ENCODE measurements at places on chromosomes 6 and 20.

GRCh38 chr20:51469046-51469445, 73.5 kb downstream of the NFATC2 start:
- no peak for DNase-seq

GRCh38 chr20:33640287-33640686, 21.8 kb upstream of the C20orf144 start:
- DNase-seq, result no peak

DNA sequence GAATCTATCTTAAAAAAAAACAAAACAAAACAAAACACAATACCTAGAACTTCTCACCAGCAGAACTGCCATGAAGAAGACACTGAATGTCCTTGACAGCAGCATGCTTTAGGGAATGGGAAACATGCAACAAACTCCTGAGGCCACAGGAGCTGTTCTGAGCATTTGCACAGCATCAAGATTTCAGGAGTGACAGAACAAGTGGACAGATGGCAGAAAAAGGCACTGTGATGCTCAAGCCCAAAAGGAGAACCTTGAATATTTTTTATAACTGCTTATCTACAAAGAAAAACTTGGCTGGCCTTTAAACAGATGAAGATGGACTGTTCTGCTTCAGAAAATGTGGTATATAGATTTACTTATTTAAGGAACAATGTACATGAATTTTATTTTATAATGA, 158.9 kb downstream of the RALGAPA2 start:
- DNase-seq, result no peak

- no peak for DNase-seq
These were observed 22.9 kb downstream of the TOX2 start for GRCh38 chr20:43937591-43937990.

DNA sequence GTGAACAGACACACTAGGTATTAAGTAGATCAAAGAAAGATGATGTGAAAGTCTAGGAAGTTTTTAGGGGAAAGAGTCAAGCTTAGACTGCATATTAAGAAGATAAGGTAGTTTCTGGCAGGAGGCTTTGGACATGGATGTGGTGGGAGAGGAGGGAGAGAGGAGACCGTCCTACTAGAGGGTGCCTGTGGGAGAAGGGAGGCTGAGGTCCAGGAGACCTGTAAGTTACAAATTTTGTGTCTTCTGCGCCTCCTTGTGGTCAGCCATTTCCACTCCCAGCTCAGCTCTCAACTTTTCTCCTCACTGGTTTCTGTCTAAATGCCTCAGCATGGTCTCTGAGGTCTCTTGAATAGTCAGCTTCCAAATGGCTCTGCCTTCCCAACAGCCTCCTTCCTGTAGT, 193.5 kb downstream of the UNC5CL start:
- DNase-seq, result peak; percentile 26

DNA sequence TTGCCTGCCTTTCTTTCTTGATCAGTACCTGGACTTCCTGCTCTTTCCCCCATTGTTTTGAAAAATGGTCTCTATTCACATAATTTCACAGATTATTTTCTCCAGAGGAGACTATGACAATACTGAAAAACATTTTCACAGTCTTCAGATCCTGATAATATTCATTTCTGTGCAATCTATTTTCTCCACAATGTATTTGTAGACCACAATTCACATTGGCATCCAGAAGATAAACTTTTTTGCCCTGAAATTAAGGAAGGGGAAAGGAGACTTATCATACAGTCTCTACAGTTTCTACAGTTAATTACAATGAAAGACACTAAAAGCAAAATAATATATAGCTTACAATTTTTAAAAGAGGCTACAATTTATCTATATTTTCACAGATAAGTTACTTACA, 18.4 kb downstream of the LCA5 start:
- no peak for DNase-seq

DNA sequence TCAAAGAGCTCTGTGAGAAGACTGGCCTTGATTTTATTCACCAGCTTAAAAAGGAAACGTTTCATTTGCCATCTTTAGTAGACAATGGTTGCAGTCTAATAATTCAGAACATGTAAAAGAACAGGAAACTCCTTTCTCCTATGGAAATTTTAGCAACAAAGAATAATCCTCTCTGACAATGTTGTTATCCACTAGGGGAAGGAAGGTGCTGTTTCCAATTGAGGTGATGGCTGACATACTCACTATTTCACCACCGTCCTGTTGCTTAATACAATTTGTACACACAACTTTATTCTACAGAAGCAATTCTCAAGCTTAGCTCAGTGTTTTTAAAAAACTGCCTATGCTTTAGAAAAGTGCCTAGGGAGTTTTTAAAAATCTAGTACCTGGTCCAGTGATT, 192.7 kb downstream of the ARHGAP18 start:
- no peak for DNase-seq

DNA sequence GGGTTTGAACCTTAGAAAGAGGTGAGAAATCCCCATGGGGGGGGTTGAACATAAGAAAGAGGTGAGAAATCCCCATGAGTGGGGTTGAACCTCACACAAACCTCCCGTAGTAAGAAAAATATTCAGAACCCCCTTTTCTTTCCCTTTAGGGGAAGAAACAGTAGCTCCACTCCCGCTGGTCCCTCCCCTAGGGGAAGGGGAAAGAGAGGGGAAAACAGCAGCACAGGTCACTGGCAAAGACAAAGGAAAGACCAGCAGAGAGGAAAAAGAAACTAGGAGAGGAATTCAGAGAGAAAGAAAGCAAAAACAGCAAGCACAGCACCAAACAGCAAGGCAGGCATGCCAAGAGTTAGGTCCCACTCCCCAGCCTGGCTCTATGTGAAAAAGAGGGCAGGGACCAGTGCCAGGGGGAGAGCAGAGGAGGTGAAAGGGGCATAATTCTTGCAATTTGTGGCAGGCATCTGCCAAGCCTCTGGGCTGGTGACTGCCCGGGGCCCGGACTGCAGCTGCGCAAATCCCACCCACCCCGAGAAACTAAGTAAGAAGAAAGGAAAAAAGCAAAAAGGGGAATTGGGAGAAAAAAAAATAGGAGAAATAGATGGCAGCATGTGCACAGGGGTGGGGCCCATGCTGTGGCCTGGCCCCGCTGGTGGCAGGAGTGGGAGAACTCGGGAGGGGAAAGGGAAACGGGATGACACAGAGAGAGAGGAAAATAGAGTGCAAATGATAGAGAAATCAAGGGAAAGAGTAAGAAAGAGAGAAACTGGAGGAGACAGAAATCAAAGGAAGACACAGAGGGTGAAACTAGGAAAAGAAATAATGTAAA, 15.1 kb upstream of the GOPC start:
- no peak for DNase-seq

GRCh38 chr6:137830511-137830911, 36.5 kb upstream of the TNFAIP3 start:
- no peak for DNase-seq

DNA sequence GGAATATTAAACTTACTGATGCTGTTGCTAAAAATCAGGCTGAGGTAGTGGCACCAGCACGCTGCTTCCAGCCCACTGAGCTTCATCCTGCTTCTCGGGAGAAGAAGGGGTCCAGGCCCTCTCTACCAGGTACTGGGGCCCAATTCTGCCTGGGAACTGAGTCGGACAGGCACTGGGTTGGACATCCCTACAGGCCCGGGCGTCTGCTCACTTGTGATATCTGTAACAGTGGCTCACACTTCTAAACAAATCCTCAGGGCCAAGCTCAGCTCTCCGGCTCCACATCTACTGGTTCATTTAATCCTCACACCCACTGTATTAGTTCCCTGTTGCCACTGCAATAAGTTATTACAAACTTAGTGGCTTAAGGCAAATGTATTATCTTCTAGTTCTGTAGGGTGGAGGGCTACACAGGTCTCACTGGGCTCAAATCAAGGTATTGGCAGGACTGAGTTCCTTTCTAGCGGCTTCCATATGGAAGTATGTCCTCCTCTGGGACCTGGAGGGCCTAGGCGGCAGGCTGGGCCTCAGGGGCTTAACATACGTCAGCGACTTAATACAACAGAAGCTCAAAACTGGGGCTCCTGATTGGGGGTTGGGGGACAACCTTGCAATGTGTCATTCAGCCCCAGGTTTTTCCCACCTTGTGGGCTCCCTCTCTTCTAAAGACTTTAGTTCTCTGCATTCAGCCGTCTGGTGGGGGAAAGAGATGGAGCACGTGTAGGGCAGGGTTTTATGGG, 1.6 kb upstream of the KCNK15 start:
- DNase-seq, result no peak

- DNase-seq, result no peak
These were observed 12.3 kb upstream of the FAM110A start for GRCh38 chr20:821046-821730.

DNA sequence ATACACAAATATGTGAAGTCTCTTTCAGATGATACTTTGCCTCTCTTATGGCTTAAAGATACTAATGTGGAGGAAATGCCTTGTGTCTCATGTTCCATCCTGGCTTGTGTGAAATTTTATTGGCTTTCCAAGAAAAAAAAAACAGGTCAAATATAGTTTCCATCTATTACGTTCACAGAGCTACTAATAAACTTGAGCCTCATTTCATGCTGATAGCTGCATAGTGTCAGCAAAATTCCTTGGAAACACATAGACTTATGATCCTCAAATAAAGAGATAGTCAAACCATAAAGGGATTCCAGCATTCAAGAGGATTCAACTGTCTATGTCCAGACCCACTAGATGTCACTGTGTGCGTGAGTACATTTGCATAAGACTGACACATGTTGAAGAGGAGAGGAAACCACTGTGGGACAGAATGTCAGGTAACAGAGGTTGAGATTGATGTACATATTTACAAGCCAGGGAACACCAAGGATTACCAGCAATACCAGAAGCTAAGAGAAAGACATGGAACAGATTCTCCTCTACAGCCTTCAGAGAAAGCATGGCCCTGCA, 266.6 kb downstream of the COL12A1 start:
- DNase-seq, result peak; percentile 24

GRCh38 chr6:149077208-149077607, 240.3 kb upstream of the TAB2 start:
- peak; percentile 91 for DNase-seq

GRCh38 chr6:20146291-20146690, 66.0 kb downstream of the MBOAT1 start:
- no peak for DNase-seq

GRCh38 chr6:54800050-54800600, 46.4 kb upstream of the FAM83B start:
- DNase-seq, result no peak

DNA sequence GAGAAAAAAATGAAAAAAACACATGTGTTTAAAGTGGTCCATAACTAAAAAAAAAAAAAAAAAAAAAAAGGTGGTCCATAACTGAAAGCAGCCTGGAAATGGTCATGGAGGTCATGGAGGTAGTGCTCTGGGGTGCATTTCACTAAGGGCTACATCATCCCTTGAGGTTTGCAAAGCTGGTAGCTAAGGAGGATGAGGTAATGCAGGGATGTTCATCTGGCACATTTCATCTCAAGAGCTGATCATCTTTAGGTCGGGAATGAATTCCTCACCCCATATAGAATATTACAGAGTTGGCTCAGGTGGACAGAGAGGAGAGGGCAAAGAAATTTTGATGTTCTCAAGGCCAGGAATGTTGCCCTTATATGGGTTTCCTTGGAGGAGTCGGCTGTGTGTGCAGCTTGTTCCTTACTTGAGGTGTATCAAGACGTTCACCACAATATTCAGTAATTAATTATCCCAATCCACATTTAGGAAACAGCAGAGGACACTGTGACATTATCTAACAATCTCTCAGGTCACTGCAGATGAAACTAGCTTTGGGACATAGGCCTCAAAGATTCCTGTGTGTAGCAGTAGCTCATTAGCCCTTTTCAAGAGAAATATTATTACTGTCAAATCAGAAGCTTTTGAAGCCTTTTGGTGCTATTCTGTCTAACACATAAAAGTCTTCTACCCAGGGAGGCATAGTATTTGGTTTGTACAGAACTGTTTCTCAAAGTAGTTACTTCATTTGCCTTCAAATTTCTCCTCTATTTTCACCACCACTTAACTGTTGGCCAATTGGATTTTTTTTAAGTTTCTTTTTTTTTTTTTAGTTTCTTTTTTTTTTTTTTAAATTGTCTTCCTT, 46.8 kb downstream of the CYP24A1 start:
- DNase-seq, result no peak

GRCh38 chr6:149852180-149852579, 12.0 kb downstream of the LRP11 start:
- DNase-seq, result peak; percentile 66

GRCh38 chr6:107868867-107869611, 44.9 kb upstream of the SCML4 start:
- DNase-seq, result no peak

DNA sequence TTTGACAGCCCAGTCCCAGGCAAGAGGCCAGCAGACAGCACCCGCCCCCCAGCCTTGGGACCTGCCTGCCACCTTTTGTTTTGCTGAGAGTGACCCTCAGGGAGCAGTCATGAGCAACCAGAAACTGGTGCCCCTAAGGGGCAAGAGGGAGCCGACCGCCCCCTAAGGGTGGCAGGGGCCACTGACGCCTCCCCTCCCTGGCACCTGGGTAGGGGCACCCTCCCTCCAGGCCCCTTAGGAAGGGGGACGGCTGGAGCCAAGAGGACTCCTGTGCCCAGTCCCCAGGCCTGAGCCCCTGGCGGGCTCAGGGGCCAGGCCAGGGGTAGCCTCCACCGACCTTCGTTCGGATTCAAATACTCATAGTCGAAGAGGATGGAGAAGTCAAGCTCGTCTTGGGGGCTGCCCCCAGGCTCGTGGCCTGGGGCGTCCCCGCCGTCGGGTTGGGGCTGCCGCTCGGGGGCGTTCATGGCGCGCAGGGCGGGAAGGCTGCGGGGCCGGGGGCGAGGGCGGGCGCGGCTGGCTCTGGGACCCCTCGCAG, 417 bp downstream of the NFATC2 start:
- no peak for DNase-seq

DNA sequence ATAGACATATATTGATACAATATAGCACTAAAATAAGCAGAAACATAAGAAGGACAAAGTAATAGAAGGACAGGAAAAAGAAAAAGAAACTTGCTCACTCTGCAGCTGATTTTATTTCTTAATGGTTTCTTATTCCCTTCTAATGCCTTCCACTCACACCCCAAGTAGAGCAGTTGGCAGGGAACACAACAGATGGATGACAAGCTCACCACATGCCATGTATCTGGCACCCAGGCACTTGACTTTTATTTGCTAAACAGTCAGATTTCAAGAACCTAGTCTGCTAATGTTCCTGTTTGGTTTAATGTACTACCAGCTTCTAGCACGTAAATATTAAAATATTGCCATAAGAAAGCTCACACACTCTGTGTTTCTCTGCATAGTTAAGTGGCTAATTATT, 87.1 kb downstream of the COL19A1 start:
- DNase-seq, result no peak

DNA sequence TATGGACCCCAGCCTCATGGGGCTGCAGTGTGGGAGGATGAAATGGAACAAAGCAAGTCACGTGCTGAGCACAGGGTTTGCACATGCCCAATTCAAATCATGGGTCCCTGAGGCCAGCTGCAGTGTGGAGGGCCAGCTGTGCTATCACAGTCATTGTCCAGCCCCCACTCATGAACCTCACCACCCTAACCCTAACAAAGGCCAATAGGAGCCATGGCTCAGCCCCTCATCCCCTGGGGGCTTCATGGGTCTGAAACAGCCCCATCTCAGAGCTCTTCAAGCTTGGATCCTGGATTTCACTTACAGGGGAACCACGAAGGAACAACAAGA, 125.6 kb upstream of the MAFB start:
- DNase-seq, result no peak

All from fibroblast of skin of back (primary cell).